ENCODE measurements at places on chromosomes 4 and X. TPM values are rescaled to one million over a fixed set of nuclear protein-coding genes. Genes with fewer than 3 reads are reported as not detected.

The CXCL6 gene
- total RNA-seq = not detected

The FAM9B gene
- total RNA-seq = not detected

GRCh38 chrX:41559235-41560052 is 112.3 kb downstream of the NYX start:
- H3K4me1 ChIP-seq = peaks cover 30% of the 10 kb centered on the region
- no peaks in the 10 kb centered on the region for H3K27me3 ChIP-seq
- no peak overlapping the region for H3K27ac ChIP-seq

DNA sequence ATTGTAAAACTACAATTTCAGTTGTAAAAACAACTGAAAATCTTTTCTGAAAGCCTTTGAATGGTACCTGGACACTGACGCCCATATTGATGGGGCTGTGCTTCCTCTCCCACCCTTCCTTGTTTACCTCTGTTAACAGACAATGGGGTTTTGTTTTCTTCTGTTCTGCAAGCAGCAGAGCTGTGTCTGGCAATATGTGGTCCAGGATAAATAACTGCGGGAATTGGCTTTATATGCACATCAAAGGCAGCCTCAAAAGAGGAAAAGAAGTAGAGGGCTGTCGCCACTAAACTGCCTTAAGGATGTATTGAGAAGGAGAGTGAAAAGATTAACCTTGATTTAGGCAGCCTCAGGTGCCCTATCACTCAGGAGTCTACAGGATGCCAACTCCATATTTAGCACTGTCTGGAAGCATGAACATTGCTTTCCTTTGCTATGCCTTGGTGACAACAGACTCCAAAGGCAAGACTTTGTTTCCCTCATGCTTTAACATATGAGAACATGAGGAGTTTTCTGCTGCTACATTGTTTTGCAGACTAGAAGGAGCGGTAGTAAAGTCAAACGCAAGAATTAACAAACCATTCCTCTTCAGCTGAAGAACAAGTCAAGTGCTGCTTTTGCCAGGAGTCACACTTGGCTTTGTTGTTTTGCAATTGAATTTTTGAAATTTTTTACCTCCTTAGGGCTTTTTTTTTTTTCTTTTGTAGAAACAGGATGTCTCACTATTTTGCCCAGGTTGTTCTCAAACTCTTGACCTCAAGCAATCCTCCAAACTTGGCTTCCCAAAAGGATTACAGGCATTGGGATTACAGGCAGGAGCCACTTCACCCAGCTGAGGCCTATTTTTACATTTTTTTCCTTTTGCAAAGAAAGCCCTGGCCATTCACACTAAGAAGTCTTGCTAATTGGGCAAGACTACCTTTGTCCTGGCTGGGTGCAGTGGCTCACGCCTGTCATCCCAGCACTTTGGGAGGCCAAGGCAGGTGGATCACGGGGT is 3.0 kb downstream of the IL21 start:
- no peak overlapping the region for H3K27ac ChIP-seq
- no peak for DNase-seq
- no peaks in the 10 kb centered on the region for H3K4me1 ChIP-seq
- H3K27me3 ChIP-seq = no peaks in the 10 kb centered on the region

DNA sequence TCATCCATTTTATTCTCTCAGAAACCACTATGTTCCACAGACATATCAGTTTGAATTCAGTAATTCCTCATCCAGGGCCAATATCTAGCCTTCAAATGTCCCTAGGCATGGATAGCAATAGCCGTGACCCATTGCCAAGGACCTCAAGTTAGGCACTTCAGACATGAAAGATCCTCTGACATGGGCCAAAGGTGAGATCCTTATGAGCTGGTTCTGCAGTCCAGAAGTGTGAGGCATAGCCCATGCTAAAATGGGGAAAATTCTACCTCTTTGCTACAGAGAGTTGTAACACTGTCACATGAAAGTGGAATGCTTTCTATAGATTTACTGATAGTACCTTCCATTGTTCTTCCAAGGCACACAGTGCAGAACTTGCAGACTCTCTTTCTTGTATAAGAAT is 349.7 kb upstream of the GALNT7 start:
- DNase-seq = no peak
- no peak overlapping the region for H3K4me3 ChIP-seq
- no peaks in the 10 kb centered on the region for H3K36me3 ChIP-seq
- H3K27ac ChIP-seq = no peak overlapping the region
- H3K27me3 ChIP-seq = no peaks in the 10 kb centered on the region
- no peaks in the 10 kb centered on the region for H3K4me1 ChIP-seq

The MAGEE2 gene
- total RNA-seq = 0.37 TPM

- no peaks in the 10 kb centered on the region for H3K27me3 ChIP-seq
- no peak overlapping the region for H3K4me3 ChIP-seq
- H3K4me1 ChIP-seq = no peaks in the 10 kb centered on the region
Observed at GRCh38 chr4:138275963-138276621, 33.9 kb upstream of the SLC7A11 start.

The RXFP1 gene
- 9.2 TPM for total RNA-seq

The CABS1 gene
- total RNA-seq = not detected

DNA sequence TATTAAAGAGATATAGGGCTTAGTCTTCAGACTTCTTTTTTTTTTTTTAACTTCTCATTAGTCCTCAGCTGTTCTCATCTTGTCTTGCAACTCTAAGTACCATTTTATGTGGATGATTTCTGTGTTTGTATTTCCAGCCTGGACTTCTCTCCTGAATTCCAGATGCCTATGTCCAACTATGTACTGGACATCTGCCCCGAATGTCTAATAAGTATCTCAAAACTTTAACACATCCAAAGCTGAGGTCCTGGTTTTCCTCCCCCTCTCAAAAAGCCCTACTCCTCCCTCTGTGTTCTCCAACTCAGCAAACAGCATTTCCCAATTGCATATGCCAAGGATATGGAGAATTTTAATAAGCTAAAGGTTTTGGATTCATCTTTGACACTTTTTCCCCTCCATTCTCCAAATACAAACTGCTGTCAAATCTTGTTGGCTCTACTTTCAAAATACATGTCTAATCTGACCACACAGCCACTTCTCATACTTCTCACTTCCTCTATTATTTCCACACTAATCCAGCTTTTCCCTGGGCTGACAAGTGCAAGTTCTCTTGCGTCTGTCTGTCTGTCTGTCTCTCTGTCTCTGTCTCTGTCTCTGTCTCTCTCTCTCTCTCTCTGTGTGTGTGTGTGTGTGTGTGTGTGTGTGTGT is 79.8 kb downstream of the CLCN5 start:
- no peak overlapping the region for H3K27ac ChIP-seq
- H3K36me3 ChIP-seq = no peaks in the 10 kb centered on the region
- H3K27me3 ChIP-seq = peaks cover 9% of the 10 kb centered on the region
- H3K4me3 ChIP-seq = no peak overlapping the region
- H3K4me1 ChIP-seq = no peaks in the 10 kb centered on the region

The CT45A3 gene
- total RNA-seq = not detected

GRCh38 chrX:26651755-26652154 is 435.8 kb downstream of the MAGEB5 start:
- no peaks in the 10 kb centered on the region for H3K4me1 ChIP-seq
- H3K27me3 ChIP-seq = no peaks in the 10 kb centered on the region
- no peaks in the 10 kb centered on the region for H3K36me3 ChIP-seq
- no peak for DNase-seq
- no peak overlapping the region for H3K4me3 ChIP-seq

The KCND1 gene
- total RNA-seq = 1.0 TPM

The SPANXA2 gene
- total RNA-seq = not detected

The KCNE5 gene
- total RNA-seq = not detected

The MAGEB1 gene
- not detected for total RNA-seq

The NKX3-2 gene
- total RNA-seq = 0.50 TPM

DNA sequence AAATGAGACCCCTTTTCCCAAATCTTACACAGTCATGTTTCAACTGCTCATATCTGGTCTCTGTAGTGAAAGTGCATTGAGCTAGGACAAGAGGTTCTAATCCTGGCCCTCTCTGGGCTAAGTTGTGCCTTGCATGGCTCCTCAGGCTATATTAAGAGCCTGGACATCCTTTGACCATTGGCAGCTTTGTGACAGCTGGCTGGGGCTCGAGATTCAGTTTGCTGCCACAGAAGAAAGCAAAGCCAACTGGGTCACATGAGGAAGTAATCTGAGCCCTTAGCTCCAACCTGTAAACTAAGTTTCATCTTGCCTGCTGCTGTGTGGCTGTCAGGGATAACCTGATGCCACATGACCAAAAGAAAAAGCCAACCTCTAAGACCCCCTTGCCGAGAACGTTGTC is 51.8 kb upstream of the JADE1 start:
- H3K27ac ChIP-seq = no peak overlapping the region
- no peaks in the 10 kb centered on the region for H3K36me3 ChIP-seq
- no peaks in the 10 kb centered on the region for H3K4me1 ChIP-seq
- H3K27me3 ChIP-seq = no peaks in the 10 kb centered on the region
- H3K4me3 ChIP-seq = no peak overlapping the region

- no peak for DNase-seq
- H3K36me3 ChIP-seq = no peaks in the 10 kb centered on the region
- no peak overlapping the region for H3K27ac ChIP-seq
Observed at GRCh38 chr4:87911252-87911774, 64.2 kb upstream of the SPP1 start.

GRCh38 chr4:140308366-140309123 is 64.9 kb upstream of the SCOC start:
- peak; percentile 94 for DNase-seq
- no peaks in the 10 kb centered on the region for H3K27me3 ChIP-seq
- H3K27ac ChIP-seq = peak overlapping the region; percentile 87
- no peaks in the 10 kb centered on the region for H3K36me3 ChIP-seq
- no peak overlapping the region for H3K4me3 ChIP-seq

The ARHGAP10 gene
- 18.0 TPM for total RNA-seq

GRCh38 chr4:31081366-31081765 is 361.2 kb downstream of the PCDH7 start:
- H3K4me3 ChIP-seq = no peak overlapping the region
- no peaks in the 10 kb centered on the region for H3K4me1 ChIP-seq
- H3K27ac ChIP-seq = no peak overlapping the region
- no peak for DNase-seq
- no peaks in the 10 kb centered on the region for H3K36me3 ChIP-seq

The SPIN3 gene
- total RNA-seq = 10.7 TPM

The EPHA5 gene
- total RNA-seq = 0.41 TPM

The MAGEB6 gene
- total RNA-seq = not detected

DNA sequence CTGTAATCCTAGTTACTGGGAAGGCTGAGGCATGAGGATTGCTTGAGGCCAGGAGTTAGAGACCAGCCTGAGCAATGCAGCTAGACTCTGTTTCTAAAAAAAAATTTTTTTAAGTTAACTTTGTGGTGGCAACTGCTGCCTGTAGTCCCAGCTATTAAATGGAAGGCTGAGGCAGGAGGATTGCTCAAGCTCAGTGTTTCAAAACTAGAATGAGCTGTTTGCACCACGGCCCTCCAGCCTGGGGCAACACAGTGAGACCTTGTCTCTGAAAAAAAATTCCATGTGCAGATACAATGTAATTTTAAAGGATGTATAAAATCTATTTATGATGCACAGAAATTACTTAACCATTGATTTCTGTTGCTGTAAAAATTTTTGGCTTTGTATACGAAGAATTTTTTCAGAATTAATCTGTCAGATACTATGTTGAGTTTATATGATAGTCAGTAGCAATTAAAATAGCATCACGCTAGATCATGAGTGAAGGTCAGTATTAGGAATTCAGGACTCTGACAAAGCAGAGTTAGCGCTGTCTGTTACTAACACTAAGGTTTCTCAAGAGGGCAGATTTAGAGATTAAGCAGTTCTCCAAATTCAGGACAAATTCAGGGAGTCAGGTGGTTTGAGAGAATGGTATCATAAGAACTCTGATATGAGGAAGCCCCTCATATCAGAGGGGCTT is 8.3 kb upstream of the AGA start:
- no peak overlapping the region for H3K4me3 ChIP-seq
- no peaks in the 10 kb centered on the region for H3K36me3 ChIP-seq
- H3K27ac ChIP-seq = no peak overlapping the region

The SUPT20HL2 gene
- not detected for total RNA-seq

The SPARCL1 gene
- 49.7 TPM for total RNA-seq

The USP17L25 gene
- not detected for total RNA-seq

The FAM184B gene
- total RNA-seq = not detected

GRCh38 chr4:104063341-104063740 is 343.6 kb upstream of the TACR3 start:
- DNase-seq = no peak
- no peak overlapping the region for H3K4me3 ChIP-seq

- no peaks in the 10 kb centered on the region for H3K36me3 ChIP-seq
- H3K4me3 ChIP-seq = no peak overlapping the region
- no peaks in the 10 kb centered on the region for H3K27me3 ChIP-seq
Observed at GRCh38 chrX:121221322-121221977, 174.0 kb downstream of the GLUD2 start.

- no peaks in the 10 kb centered on the region for H3K4me1 ChIP-seq
- H3K4me3 ChIP-seq = no peak overlapping the region
- H3K36me3 ChIP-seq = no peaks in the 10 kb centered on the region
- peaks cover 9% of the 10 kb centered on the region for H3K27me3 ChIP-seq
Observed at GRCh38 chrX:40299641-40300046, 201.9 kb upstream of the BCOR start.

DNA sequence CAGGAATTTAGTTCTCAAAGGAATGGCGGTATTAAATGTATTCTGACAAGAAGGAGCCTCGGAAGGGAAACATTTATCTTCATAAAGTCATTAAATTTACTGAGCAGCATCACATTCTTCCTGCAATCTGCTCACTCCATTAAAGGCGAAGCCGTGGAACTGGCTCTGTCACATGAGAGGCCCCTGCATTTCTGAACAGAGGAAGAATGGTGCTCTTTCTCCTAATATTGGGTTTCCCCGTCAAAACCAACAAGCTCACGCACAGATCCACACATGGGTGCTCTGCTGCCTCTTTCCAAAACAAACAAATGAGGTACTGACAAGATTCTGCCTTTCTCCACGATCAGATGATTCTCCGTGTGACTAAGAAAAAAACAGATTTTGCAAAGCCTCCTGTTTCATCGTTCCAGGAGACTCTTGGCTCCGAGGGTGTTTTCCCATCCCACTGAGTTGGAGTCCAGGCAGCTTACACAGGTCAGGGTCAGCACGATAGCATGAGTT is 191.2 kb downstream of the IDS start:
- DNase-seq = peak; percentile 14
- H3K27ac ChIP-seq = no peak overlapping the region
- H3K36me3 ChIP-seq = no peaks in the 10 kb centered on the region
- H3K4me3 ChIP-seq = no peak overlapping the region
- no peaks in the 10 kb centered on the region for H3K4me1 ChIP-seq

DNA sequence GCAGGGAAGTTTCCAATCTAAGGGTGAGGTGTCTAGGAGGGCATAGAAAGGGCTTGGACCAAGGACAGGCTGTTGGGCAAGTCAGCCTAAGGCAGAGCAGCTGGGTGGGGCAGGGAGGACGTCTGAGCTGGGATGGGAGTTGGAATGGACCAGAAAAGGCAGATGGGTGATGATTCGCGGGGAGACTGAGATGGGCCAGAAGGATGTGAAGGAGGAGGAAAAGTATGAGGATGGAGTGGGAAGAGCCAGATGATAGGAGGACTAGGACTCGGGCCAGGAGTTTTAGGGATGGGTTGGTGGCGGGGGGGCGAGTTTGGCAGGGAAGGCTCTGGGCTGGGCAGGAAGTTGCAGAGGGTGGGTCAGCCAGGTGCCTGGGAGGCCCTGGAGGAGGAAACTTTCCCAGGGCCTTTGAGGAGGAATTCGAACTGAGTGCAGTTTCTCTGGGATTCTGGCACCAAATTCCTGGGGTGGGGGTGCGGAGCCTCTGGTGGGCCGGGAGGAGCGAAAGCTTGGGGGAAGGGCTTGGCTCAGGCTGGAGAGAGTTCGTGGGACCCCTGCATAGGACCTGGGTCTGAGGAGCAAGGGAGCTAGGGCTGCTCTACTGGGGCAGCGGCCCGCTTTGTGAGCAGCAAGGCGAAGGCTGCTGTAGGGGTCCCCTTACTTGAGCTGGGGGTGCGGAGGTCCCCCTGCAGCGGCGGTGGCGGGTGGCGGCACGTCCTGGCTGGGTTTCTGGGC is 8.7 kb upstream of the TIMP1 start:
- peaks cover 24% of the 10 kb centered on the region for H3K36me3 ChIP-seq
- peak overlapping the region; percentile 2 for H3K4me3 ChIP-seq
- DNase-seq = peak; percentile 41
- H3K27me3 ChIP-seq = no peaks in the 10 kb centered on the region
- H3K27ac ChIP-seq = peak overlapping the region; percentile 56
- no peaks in the 10 kb centered on the region for H3K4me1 ChIP-seq
